DMS153 (cell line): ENCODE measurements at places on chromosomes 12 and 14.

DNA sequence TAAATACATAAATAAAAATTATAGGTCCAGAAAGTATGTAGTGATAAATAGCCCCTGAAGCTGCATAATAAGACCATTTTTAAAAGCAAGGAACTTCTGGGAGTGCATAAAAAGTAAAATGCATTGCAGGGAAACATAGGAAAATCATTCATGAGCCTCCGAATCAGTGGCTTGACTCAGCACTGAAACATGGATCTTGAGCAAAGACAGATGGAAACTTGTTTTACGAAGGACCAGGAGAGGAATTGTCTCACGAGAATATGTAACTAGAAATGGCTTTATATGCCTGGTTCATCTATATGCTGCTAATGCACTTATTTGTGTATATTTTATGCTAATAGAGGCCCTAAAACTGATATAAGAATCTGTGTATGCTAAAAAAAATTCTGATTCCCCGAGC lies 14.7 kb downstream of the TMEM30B start:
- no peak for DNase-seq

- no peak for DNase-seq
These were observed 682.4 kb downstream of the SLC16A7 start for GRCh38 chr12:60278209-60278608.

DNA sequence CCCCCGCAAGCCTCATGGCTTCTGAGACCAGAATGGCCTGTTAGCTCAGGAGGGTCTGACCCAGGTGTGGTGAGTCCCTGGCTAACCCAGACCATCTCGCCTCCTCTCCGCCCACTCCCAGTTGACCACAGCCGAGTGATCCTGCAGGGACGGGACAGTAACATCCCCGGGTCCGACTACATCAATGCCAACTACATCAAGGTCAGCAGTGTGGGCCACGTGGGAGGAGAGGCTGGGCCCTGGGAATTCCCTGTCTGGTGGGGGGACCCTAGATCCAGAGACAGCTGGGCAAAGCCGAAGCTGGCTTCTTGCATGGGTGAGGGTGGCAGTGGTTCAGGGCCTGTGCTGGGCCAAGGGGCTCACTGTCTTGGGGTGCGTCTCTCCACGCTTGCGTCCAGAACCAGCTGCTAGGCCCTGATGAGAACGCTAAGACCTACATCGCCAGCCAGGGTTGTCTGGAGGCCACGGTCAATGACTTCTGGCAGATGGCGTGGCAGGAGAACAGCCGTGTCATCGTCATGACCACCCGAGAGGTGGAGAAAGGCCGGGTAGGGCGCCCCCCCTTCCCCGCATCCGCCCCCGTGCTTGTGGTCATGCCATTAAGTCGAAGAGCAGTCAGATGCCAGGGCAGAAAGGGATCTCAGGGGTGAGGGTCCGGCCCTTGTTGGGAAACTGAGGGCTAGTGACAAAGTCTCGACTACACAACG lies 5.0 kb downstream of the PTPN6 start:
- no peak for DNase-seq

DNA sequence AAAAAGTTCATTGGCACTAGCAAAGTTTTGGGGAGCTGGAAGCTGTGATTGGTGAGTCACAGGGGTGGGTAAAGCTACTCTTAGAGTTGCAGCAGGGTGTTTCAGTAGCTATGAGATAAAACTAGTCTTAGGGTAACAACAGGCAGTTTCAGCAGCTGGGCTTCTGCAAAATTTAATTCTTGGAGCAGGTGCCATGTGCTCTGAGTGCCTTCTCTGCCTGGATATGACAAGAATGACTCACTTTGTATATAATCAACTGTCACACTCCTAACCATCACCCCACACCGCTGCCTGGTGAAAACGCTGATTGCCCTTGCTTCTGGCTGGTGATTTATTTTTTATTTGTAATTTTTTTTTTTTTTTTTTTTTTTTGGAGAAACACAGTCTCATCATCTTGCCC lies 10.5 kb upstream of the PLBD2 start:
- no peak for DNase-seq

- no peak for DNase-seq
These were observed 40.2 kb upstream of the RASSF3 start for GRCh38 chr12:64569923-64570691.

GRCh38 chr12:30108666-30109065 lies 324.9 kb upstream of the TMTC1 start:
- no peak for DNase-seq

DNA sequence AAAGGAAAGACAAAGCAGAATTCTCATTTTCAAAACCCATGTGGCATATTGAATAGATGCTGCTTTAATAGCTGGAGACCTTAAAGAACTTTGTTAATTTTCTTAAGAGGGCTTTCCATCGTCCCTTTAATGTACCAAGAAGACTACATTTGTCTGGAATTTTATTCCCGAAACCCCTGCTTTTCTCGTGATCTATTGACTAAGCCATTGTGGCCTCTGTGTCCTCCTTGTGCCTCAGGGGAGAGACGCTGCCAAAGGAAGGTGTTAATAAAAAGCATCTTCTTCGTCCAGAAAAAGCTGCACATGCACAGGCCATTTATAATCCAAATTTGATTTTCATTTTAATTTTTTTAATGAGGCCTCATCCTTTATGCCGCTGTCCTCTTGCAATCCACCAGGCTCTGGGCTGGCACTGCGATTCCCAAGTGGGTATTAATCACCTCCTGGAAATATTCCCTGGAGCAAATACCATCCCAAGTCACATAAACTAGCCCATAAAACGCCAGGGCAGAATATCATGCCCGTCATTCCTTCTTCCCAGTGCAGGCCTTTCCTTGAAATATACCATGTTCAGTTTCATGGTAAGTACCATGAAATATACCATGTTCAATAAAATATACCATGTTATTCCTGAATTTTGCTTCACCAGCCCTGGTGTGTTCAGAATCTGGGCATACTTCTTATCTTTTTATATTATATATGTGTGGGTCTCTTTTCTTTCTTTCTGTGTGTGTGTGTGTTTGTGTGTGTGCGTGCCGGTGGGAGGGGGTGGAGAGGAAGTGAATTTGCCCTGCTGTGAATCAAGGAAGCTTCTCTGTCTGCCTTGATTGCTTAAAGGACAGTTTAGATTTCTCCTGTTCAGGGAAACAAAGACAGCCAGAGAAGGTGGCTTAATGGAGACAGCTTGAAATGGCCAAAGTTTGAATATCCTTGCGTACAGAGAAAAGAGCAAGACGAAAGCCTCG lies 147.6 kb downstream of the PHETA1 start:
- DNase-seq, result no peak

- no peak for DNase-seq
These were observed 381.0 kb downstream of the NOVA1 start for GRCh38 chr14:26216786-26217185.

GRCh38 chr14:91153360-91153759 lies 39.5 kb downstream of the DGLUCY start:
- no peak for DNase-seq

GRCh38 chr12:53750812-53751335 lies 905 bp downstream of the CISTR start:
- DNase-seq, result no peak

GRCh38 chr12:27383429-27384260 lies 51.0 kb downstream of the BMAL2 start:
- DNase-seq, result peak; percentile 12

DNA sequence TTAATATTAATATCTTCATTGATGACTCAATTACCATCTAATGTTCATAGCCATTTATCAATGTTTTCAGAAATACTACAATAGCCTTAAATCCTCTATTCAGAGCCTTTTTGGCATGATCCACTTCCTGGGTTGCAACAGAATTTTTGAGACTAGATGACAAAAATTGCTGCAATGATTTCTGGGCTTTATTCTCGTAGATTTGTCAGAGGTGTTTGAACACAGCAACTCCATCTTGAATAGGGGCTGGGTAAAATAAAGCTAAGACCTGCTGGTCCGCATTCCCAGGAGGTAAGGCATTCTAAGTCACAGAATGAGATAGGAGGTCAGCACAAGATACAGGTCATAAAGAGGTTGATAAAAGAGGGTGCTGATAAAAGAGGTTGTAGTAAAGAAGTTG lies 165.8 kb upstream of the CNOT2 start:
- no peak for DNase-seq

- DNase-seq, result no peak
These were observed 14.9 kb upstream of the CELA1 start for GRCh38 chr12:51361161-51362016.

DNA sequence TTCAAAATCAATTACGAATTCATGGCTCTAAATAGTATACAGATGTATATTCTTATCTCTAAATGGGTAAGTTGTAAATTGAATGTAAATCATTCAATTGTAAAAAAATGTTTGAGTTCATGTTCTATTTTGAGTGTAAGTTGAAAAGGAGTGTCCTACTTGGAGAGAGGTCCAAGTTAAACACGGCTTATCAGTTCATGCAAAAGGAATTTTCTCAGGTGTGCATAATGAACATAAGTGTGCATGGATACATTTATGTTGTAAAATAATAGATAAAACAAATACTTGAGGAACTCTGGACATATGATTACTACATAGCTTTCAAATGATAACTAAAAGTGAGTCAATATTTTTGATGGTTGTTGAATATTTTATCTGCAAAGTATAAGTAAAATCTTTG lies 79.5 kb downstream of the PPFIA2 start:
- no peak for DNase-seq

DNA sequence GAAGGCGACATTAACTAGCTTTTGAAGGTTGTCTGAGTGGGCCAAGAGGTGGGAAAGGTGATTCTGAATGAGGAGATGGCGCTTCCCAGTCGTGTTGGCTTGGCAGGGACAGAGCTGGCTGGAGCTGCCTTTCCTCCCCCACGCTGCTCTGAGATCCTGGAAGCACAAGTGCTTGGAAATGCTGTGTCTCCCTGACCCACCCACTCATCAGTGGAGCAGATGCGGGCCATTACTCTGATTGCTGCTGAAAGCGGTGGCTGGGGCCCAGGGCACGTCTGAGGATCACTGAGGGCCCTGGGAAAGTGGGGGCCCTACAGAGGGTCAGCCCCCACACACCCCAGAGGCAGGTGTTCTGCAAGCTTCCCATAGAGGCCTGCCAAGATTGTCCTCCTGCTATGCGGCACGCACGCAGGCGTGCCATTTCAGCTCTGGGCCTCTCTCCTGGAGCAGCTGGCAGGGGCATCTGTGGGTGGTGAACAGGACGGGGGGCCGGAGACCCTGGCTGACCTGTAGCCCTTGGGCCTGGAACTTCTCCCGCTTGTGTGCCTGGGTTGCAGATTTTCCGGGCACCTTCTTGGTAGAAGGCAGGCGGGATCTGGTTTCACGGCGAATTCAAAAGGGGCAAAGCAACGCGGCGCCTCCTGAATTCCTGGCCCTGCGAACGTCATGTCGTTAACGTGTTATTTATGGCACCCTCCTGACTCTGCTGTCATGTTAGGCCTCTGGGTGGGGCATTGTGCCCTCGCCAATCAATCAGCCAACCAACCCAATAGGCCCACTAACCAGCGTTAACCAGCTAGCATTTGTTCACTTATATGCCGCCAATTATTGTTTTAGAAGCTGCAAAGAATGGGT lies 133.8 kb upstream of the TBX3 start:
- DNase-seq, result peak; percentile 72

GRCh38 chr14:47917344-47917954 lies 242.0 kb upstream of the MDGA2 start:
- no peak for DNase-seq

DNA sequence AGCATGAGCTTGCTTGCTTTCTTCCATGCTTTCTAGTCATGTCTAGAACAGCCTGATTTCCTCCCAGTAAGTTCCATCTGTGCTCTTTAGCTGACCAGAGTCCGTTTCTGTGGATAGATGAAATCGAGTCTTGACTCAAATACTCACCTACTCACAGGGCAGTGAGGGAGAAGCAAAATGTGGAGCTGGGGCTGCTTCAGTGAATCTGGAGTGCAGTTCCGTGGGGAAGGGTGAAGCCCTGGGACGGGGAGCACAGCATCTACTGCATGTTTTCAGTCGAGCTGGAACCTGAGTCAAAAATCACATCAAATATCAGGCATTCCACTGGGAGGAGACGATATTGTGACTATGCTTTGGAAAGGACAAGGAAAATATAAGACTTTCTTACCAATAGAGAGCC lies 70.3 kb upstream of the PRMT8 start:
- no peak for DNase-seq

DNA sequence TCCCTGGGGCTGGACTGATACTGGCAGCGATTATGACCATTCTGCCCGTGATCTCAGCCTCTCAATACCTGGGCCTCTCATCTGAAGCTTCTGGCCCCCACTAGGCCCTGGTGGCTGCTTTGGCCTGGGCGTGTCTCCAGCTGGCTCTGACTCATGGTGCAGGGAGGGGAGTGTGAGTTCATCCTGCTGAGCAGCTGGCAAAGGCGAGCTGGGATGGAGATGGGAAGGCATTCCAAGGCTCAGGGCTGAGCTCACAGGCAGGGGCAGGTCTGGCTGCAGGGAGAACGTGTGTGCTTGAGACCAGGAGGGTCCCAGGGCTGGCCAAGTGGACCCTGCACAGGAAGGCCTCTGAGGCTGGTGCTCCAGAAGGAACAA lies 221.8 kb downstream of the TMEM121 start:
- DNase-seq, result no peak

- DNase-seq, result no peak
These were observed 24.9 kb downstream of the PSMC1 start for GRCh38 chr14:90281261-90281660.

- no peak for DNase-seq
These were observed 75.4 kb upstream of the BDKRB2 start for GRCh38 chr14:96129128-96129736.

- DNase-seq, result no peak
These were observed 1.7 kb upstream of the TMPO start for GRCh38 chr12:98513379-98514322.

- DNase-seq, result no peak
These were observed 294.1 kb upstream of the TMPO start for GRCh38 chr12:98221243-98221808.

DNA sequence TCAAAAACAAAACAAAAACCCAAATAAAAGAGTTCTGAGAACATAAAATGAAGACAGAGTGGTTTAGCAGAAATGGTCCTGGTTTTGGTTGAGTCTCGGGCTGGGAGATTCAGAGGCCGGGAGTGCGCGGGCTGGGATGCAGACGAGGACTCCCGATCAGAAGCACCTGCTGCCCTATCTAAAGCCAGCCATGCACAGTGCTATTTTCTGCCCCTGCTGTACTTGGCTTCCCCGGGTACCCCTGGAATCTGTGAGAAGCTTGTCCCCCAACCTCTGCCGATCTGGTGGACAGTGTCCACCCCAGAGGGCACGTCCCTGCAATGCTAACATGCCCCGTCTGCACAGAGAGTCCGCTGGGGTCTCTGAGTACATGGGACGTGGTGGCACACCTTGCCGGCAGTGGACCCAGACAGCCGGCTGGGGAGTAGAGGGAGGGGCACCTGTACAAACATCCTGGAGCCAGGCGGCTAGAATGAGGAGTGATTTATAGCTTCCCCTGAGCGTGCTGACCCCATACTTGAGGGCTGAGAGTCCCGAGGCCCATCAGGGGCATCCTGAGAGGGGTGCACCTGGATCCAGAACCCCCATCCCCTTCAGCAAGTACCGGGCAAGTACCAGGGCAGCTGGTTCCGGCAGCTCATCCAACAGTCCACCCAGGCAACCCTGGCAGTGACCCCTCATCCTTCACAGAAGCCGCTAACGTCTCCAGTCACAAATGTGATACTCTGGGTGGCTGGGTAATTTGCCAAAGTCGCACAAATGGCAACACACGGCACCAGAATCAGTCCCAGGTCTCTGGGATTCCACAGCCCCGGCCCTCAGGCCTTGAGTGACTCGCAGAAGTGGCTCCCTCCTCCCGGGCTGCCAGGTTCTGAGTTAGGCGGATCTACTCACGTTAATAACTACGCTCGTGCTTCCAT lies 37.1 kb downstream of the CHGA start:
- peak; percentile 29 for DNase-seq
